ENCODE measurements at places on chromosomes 7 and 10. TPM values are rescaled to one million over a fixed set of nuclear protein-coding genes. Genes with fewer than 3 reads are reported as not detected.

The PRR15 gene
- 3.5 TPM for total RNA-seq

The HTR5A gene
- total RNA-seq = not detected

The KAZALD1 gene
- total RNA-seq = 12.2 TPM

The PHF14 gene
- total RNA-seq = 41.2 TPM

The PAPSS2 gene
- total RNA-seq = 6.3 TPM

The WDFY4 gene
- not detected for total RNA-seq

- DNase-seq = no peak
Observed at GRCh38 chr10:34156781-34157425, 658.2 kb downstream of the PARD3 start.

DNA sequence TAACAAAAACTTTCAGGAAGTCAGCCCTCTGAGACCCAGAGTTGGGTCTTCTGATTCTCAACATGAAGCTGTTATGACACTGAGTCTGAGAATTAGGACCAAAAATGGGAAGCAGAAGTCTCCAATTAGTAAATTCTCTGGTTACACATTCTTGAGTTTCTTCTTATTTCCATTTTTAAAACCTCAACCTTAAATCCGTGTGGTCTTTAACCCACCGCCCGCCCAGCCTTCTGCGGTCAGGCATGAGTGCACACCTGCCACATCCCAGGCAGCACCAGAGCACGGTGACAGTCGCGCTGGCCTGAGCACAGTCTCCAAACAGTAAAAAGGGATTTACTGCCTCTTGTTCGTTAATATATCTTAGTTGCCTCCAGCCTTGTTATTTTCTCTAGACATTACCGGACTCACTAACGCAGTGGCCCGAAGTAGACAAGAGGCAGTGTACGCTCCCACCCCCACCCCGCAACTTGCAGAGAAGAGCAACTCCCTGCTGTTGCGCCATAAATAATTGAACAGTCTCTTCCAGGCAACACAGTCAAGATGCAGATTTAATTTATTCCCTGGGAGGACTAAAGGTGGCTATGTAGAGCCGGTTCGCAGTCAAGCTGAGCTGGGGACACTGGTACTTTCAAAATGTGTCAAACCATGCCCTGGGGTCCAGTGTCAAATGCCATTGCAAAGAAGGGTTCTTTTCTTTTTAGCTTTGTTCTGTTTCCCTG lies 147.0 kb upstream of the CELF2 start:
- no peak for DNase-seq

The CFAP43 gene
- total RNA-seq = 0.69 TPM

The OR2A42 gene
- total RNA-seq = not detected

GRCh38 chr10:48242171-48242904 lies 32.2 kb downstream of the FRMPD2 start:
- no peak for DNase-seq

- no peak for DNase-seq
Observed at GRCh38 chr7:103851357-103851756, 138.1 kb downstream of the RELN start.

The PKD1L1 gene
- 0.18 TPM for total RNA-seq

DNA sequence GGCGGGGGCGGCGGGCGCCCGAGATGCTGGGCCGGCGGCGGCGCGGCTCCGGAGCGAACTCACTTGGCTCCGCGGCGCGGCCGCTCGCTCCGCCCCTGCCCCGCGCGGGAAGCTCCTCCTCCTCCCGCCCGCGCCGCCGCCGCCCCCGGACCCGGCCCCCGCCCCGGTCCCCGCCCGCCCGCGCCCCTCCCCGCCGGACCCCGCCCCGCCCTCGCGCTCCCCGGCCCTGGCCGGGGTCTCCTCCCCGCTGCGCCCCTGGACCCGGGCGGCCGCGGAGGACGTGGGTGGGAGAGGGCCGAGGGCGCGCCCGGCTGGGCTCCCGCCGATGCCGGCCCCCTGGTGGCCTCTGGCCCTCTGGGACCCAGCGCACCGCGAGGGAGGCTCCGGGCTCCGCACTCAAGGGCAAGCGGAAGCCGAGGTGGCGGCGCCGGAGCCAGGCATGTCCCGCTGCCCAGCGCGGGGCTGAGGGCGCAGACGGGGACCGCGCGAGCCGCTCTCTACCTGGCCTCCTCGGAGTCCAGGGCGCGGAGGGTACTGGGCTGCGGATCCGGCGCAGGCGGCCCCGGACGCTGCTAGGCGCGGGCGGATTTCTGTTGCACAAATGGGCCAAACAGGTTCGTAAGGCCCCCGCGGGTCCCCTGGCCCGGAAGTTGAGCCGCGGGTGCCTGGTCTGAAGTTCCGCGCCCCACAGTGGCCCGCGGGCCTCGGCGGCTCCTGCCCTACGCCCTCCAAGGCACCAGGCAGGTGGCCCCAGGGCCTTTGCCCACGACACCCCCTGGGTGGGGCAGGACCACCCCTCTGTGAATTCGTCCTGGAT lies at the start of gene TCERG1L:
TSS of gene TCERG1L (minus strand) at position 61 of the 817 bp plus-strand sequence. CDS start 86 bp downstream, outside the sequence.
- peak; percentile 53 for DNase-seq

- DNase-seq = no peak
Observed at GRCh38 chr7:150374472-150374871, 4.7 kb upstream of the ZNF775 start.

- no peak for DNase-seq
Observed at GRCh38 chr7:148492157-148492860, 98.3 kb upstream of the C7orf33 start.

GRCh38 chr10:20162123-20162522 lies 345.9 kb downstream of the PLXDC2 start:
- DNase-seq = no peak

DNA sequence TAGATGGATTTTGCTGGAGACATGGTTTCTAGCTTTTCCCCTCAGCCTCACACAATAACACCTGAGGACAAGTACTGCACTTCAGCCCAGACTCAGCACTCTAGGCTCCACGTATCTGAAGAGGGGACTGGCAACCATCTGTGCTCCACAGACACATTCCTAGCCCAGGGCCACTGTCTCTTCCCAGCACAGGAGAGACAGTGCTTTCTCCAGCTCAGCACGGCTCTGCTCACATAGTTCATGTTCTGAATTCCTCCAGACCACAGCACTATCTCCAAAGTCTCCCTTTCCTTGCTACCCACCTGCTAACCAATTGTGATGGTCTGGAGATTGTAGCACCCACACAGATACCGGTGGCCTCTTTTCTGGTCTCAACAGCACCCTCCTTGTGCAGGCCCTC lies 114.5 kb downstream of the HTR7 start:
- DNase-seq = no peak

GRCh38 chr7:31049005-31049765 lies 2.9 kb upstream of the ADCYAP1R1 start:
- no peak for DNase-seq

DNA sequence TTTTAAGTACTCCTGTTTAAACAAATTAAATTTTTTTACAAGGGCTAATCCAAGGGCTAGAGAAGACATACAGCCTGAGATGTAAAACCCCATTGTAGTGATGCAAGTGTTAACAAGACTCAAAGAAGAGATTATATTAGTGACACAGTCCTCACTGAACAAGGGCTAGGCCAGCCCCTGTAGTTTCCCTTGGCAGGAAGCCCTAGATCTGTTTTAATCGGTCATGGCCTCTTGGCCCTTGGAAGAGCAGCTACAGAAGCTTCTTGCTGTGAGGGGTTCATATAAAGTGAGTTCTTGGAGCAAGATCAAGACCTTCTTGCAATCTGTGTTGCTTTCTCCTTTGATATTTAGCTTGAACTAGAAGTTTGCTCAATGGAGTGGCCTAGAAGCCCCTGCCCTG lies 1339.4 kb downstream of the XPNPEP1 start:
- DNase-seq = no peak

- no peak for DNase-seq
Observed at GRCh38 chr7:150727381-150727780, 9.8 kb upstream of the GIMAP5 start.

- peak; percentile 48 for DNase-seq
Observed at GRCh38 chr7:140672382-140673062, at the start of gene ADCK2. Gene ADCK2 (plus strand): TSS chr7:140672945. CDS start chr7:140673331, 386 bp downstream.

The TAS2R3 gene
- 0.17 TPM for total RNA-seq

DNA sequence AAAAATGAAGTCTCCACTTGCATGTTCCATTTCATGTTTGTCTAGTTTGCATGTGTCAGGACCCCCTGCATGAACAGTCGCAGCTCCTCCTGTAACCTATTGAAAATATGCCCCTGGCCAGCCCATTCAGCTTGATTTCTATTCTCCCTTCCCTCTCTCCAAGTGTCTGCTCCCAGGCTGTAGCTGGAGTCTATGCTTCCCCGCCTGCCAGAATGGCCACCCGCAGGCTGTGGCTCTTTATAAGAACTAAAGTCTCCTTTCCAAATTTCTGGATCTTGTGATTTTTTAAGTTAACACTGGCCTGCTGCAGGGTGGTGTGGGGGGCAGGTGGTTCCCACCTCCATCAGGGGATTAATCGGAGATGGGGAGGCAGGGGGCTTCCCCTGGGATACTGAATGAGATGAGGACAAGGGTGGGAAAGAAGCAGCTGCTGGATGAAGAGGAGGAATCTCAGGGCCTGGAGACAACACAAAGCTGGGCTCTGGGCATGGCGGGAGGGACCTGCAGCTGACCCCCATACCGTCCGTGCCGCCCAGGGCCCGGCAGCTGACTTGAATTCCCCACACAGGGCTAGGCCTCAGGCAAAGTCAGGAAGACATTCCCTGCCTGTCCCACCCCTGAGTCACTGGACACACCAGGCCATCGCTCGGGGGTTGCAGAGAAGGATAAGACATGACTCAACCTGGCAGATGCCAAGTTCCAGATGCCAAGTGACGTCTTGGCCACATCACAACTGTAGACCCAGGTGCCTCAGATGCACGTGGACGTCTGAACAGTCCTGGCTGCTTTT lies 399.5 kb upstream of the FOXK1 start:
- peak; percentile 93 for DNase-seq

DNA sequence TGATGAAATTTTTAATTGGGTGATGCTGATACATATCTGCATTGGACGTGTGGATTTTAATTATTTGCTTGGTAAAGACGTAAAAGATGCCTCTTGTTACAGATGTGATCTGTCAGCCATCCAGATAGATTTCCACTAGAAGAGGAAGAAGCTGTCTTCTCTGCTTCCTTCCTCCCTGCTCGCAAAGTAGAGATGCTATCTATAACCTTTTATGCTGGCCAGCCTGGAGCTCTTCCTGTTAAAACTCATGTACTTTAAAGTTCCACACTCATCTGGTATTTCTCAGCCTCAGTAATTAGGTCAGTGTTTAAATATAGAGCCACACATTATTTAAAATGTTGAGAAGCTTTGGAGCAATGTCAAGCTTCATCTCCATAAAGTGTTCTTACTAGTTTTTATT lies 51.2 kb upstream of the TMEM229A start:
- DNase-seq = no peak

GRCh38 chr7:2710286-2710655 lies 22.3 kb downstream of the AMZ1 start:
- no peak for DNase-seq

GRCh38 chr7:108825581-108825909 lies 255.9 kb downstream of the DNAJB9 start:
- no peak for DNase-seq
